ENCODE measurements at places on chromosomes 2 and 18.

DNA sequence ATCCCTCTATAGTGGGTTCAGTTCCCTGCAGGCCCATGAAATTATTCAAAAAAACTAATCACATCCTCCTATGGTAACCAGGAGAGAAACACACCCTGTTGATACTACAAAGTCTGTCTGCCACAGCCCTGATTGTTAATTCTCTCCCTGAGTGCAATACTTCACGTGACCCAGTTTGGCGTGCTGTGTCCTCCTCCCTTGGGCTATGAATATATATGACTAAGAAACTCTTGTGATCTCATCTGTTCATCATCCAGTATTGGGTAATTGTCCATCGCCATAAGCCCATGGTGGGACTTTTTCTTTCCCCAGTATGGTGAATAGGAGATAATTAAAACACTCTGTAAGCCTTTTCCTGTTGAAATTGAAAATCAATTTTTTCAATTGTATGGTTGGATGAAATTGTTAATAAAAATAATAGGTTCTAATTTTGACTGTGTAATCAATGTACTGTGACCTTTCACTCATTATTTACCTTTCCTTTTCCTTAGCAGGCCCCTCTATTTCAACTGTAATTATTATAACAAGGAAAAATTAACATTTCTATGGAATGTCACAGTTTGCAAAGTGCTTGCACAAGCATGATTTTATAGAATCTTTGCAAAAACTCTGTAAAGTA, 1822.6 kb downstream of the SUCLG1 start:
- no peak for DNase-seq

DNA sequence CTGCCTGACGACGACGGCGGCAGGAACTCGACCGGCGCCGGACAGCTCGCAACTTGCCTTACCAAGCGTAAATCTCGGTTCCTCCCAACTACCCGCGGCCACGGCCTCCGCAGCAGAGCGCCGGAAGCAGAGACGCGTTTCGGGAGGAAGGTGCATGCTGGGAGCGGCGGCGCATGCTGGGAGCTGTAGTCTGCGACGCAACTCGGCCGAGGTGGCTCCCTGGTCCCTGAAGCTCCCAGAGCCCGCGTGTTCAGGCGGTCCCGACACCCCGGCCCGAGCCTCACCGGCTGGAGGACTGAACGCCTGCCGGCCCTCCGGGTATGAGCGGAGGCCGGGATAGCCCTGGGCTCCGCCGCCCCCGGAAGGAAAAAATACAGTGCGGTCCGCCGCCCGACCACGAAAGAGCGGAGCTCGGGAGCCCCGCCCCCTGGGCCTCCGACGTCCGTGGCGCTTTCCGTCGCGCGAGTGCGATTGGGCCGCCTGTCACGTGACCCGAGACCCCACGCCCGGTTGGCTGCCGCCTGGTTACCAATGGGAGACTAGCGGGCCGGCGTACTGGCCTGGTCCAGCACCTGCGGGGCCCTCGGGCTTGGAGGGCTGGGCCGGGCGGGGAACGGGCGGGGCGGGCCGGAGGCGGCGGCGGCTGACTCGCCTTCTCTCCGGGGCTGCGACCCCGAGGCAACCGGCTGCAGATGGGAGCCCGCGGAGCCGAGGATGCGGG, at the start of gene CAPN10:
TSS of gene CAPN10 (plus strand) at position 537 of the 721 bp plus-strand sequence. CDS start at position 715, 178 bp downstream.
- peak; percentile 98 for DNase-seq

DNA sequence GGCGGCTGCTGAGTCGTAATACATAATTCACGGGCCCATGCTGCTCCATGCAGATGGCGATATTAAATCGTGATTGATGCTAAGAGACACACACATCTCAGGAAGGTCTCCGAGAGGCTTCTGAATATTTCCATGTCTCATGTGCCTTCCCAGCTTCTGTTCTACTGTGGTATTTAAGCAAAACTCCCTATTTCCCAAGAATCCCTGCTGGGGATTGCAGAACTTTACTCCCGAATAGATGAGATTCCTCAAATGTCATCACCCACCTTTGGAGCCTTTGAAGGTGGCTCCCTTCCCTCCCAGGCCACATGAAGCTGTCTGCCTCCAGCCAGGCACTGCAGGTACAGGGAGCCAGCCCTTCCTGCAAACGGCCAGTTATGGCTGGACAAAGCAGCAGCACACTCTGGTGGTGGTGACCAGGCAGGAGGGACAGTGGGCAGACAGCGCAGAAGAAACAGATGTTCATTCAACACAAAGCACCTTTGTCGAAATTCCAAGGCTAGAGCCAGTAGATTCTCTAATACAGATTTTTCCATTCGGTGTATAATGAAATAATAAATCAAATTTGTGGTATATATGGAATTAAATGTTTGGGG, 14.1 kb downstream of the NRP2 start:
- no peak for DNase-seq

DNA sequence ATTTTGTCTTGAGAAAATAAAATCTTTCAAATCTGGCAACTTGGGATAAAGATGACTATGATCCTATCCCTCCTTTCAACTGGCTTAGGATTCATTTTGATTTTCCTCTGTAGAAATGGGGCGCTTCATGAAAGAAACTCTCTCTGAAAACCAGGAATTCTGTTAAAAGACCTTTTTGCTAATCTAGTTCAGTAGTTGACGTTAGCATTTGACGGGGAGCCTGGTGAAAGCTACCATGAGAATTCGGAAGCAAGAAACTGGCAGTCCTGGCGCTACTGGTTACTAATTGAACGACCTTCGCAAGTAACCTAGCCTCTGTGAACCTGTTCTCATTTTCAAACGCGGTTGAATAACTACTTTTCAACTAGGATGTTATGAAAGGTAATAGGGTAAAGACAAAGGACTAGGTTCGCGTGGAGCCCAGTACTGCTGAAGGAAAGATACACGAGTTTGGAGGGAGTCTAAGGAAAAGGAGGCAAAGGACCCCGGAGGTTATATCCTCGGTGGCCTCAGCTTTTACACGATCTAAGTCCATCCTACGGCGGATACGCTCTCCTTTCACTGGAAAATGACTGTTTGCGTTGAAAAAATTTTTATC, 604 bp upstream of the STK11IP start:
- DNase-seq, result no peak

DNA sequence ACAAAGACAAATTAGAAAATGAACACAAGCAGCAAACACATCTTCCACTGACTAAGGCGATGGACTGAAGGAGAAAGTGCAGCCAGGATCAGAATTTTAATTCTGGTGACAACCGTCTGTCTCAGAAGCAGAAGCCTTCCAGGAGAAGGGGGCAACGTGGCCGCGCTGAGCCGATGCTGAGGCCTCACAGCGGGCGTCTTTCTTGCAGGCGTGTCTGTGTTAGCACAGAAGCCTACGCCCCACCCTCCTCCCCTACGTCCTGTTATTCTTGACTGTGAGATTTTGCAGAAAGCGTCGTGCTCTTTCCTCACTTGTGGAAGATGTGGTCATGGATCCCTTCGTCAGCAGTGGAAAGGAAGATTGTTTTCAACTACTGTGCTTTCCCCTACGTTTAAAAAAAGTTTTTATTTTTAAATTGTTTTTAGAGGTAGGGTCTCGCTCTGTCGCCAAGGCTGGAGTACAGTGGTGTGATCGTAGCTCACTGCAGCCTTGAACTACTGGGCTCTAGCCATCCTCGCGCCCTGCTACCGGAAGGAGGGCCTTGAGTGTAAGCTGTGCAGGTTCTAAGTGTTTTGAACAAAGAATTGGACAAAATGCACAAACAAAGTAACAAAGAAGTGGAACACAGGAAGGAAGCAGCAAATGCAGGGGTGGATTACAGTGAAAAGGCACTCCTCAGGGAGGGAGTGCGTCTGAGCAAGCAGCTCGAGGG, 422.0 kb downstream of the GALR1 start:
- no peak for DNase-seq

- DNase-seq, result no peak
Observed at GRCh38 chr2:144796164-144796563, 276.2 kb upstream of the ZEB2 start.

DNA sequence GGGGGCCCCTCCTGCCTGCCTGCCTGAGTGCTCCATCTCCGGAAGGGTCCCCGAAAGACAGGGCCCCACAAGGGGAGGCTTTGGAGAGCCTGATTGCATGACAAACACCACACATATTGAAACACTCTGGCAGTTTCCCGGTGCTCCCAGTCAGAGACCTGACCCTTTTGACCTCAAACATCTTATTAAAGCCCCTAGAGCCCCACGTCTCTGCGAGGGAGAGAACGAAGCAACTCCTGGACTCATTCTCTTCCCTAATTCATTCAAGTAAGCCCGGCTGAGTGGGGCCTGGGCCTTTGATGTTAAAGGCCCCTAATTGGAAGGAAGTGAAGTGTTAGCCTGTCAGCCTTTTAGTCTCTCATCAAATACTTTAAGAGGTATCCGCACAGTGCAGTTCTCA, 335.6 kb downstream of the CYRIA start:
- DNase-seq, result no peak

DNA sequence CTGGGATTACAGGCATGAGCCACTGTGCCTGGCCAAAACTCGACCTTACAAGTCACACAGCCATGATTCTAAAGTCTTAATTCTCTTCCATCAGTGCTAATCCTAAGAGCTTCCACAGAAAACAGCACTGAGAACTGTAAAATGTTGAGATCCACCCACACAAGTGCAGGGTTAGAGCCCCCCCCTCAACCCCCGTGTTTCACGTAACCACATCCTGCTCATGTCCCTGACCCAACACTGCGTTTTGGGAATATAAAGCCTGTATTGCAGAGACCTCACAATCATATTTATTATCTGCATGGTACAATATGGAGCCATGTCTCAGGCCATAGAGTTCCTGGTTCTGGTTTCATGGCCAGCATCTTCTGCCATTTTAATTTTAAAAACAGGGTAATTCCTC, 110.8 kb downstream of the GBX2 start:
- DNase-seq, result no peak

- no peak for DNase-seq
Observed at GRCh38 chr2:181642086-181642485, 14.8 kb downstream of the CERKL start.
